ENCODE measurements at places on chromosomes 3 and 15.

- DNase-seq: no peak
Measured at GRCh38 chr15:68712886-68713285, 107.8 kb downstream of the ANP32A start.

DNA sequence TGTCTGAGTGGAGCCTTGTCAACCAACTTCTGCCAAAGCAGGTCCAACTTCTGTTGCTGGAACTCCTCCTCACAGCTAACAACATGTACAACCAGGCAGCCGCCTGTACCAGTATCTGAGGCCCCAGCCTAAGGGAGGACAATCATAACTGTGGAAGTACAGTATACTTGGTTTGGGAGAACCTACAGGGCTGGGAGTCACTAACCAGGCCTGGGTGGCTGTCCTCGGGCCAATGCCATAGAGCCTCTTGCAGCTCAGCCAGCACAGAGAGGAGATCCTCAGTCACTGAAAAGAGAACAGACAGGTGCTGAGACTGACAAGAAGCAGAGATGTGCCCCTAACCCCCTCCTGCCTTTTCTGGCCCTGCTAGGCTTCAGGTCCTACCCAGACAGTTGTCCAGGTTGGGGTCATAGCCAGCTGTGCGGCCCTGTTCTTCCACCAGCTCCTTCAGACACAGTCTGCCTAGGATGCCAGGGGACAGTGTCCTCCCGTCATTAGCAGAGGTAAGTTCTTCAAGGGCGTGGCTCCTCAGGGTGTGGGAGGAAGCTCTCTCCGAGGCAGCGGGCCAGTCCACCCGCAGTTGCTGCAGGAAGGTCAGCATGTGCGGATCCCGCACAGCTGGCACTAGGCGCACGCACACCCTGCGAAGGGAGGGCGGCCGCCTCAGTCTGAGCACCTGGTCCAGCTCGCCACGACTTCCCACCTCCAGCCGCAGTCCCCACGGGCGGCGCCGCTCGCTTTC, 980 bp downstream of the DALRD3 start:
- no peak for DNase-seq

GRCh38 chr3:45477838-45478237, 89.5 kb downstream of the LARS2 start:
- DNase-seq: no peak

- DNase-seq: no peak
Measured at GRCh38 chr3:42807929-42808328, 1.3 kb upstream of the ACKR2 start.

- DNase-seq: peak; percentile 70
Measured at GRCh38 chr15:58957101-58957973, 23.9 kb upstream of the SLTM start.

DNA sequence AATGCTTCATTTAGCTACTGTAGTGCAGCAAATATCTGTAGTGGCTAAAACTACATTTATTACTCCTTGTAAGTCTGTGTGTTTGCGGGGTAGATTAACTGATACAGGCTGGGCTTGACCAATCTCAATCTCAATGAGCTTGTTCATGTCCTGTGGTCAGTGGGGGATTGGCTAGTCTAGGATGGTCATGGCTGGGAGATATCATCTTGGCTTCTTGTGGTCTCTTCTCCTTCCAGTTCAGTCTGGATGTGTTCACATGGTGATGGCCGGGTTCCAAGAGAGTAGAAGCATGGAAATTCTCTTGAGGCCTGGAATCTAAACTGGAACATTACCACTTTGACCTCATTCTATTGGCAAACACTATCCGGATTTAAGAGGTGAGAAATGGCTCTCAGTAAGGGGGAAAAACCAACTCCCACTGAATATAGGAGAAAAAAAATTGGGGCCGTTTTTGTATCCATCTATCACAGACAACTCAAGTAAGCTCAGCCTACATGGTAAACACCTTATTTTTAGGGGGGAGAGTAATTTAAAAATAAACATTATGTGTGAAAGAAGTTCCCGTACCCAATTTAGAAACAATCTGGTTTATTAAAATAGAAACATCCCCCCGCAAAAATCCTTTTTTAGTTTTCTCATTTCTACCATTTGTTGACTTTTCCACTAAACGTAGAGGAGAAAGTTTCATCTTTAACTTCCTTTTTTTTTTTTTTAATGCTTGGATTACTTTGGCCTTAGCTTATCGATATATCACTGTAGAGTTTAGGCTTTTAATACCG, 284.9 kb upstream of the TBC1D5 start:
- no peak for DNase-seq
